Lower leg skin (tissue), 4 donors: ENCODE measurements at places on chromosomes 7 and 10. TPM values are rescaled to one million over a fixed set of nuclear protein-coding genes. Genes with fewer than 3 reads are reported as not detected.

GRCh38 chr10:129058664-129059155 is 408.3 kb upstream of the MGMT start:
- no peak for DNase-seq

DNA sequence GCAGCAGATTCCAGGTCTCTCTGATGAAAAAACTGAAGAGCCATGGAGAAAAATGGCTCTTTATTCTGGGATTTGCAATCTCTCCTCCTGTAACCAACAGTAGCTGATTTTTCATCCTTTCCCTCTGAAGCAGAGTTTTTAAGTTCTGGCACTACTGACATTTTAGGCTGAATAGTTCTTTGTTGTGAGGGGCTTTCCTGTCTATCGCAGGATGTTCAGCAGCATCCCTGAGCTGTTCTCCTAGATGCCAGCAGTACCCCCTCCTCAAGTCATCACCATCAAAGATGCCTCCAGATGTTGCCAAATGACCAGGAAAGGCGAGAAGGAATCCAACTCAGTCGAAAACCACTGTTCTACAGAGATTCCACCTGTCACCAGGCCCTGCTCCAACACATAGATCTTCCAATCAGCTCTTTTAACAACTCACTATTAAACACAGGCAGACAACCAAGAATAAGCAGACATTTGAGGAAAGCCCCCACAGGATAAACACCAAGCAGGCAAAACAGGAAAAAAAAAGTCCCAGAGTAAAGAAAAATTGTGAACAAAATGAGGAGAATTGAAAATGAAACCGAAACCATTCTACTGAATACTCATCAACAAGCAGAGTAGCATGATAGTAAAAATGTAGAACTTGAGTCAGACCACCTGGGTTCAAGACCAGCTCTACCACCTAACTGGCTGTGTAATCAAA is 124.8 kb downstream of the MPP7 start:
- no peak for DNase-seq

DNA sequence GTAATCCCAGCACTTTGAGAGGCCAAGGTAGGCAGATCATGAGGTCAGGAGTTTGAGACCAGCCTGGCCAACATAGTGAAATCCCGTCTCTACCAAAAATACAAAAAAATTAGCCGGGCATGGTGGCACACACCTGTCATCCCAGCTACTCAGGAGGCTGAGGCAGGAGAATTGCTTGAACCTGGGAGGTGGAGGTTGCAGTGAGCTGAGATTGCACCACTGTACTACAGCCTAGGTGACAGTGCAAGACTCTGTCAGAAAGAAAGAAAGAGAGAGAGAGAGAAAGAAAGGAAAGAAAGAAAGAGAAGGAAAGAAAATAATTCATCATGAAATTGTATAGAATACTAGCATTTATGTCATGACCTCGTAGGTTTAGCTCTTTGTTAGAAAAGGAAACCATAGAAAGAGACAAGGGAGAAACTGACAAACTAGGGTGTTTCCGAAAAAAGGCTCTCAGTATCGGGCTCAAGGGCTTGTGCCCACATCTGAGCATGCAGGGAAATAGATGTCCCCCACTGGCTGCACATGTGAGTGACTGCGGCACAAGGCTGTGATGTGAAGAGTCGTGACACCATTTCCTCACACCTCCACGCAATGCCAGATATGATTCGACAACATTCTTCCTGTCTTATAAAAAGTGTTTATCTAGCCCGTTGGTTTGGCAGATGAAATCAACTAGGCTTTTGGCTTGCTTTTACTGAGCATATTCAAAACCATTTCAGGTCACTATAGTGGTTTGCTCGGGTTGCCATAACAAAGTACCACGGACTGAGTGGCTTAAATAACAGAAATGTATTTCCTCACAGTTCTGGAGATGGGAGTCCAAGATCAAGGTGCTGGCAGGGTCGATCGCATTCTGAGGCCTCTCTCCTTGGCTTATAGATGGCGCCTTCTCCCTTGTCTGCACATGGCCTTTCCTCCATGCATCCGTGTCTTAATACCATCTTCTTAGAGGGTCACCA is 2.0 kb downstream of the SRGN start:
- DNase-seq = peak; percentile 24

DNA sequence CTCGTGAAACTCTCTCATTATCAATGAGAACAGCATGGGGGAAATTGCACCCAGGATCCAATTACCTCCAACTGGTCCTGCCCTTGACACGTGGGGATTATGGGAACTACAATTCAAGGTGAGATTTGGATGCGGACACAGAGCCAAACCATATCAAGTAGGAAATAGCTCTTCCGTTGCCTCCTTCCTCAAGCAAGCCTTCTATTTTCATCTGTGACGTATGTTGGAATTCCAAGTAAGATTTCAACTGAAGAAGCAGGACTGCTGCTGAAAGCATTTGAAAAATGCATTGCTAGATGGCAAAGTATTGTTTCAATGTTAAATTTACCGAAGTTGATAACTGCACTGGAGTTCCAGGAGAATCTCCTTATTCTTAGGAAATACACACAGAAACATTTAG is 178.1 kb upstream of the GALNT17 start:
- DNase-seq = no peak

GRCh38 chr7:151871904-151872303 is 5.0 kb downstream of the PRKAG2 start:
- no peak for DNase-seq

GRCh38 chr7:22675917-22676343 is 51.1 kb upstream of the IL6 start:
- DNase-seq = no peak

DNA sequence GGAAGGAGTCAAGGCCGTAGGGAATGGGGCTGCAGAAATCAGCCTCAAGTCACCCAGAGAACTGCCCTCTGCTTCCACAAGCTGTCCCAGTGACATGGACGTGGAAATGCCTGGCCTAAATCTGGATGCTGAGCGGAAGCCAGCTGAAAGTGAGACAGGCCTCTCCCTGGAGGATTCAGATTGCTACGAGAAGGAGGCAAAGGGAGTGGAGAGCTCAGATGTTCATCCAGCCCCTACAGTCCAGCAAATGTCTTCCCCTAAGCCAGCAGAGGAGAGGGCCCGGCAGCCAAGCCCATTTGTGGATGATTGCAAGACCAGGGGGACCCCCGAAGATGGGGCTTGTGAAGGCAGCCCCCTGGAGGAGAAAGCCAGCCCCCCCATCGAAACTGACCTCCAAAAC is 50.2 kb upstream of the PDCD4 start:
- no peak for DNase-seq

Gene PSMA2
- 47.3 TPM for total RNA-seq

Gene CEP55
- total RNA-seq = 1.4 TPM

Gene PLEKHS1
- 0.42 TPM for total RNA-seq

Gene CYP51A1
- total RNA-seq = 43.8 TPM
